ENCODE measurements at places on chromosomes 7 and 10. TPM values are rescaled to one million over a fixed set of nuclear protein-coding genes. Genes with fewer than 3 reads are reported as not detected.

The CFTR gene
- polyA plus RNA-seq: 0.09 TPM

The SORCS3 gene
- polyA plus RNA-seq: 0.01 TPM

The PRXL2A gene
- 46.0 TPM for polyA plus RNA-seq

The GPR15LG gene
- not detected for polyA plus RNA-seq

The OR6V1 gene
- not detected for polyA plus RNA-seq

The CPEB3 gene
- 4.9 TPM for polyA plus RNA-seq

The C7orf33 gene
- polyA plus RNA-seq: not detected

The TEX47 gene
- polyA plus RNA-seq: not detected

The FOXP2 gene
- polyA plus RNA-seq: 1.3 TPM

The IGFBP1 gene
- not detected for polyA plus RNA-seq

The CC2D2B gene
- 0.14 TPM for polyA plus RNA-seq

The MUC3A gene
- polyA plus RNA-seq: 3.5 TPM

The SPDYE2 gene
- 0.51 TPM for polyA plus RNA-seq

The TAS2R4 gene
- polyA plus RNA-seq: 0.03 TPM

The HYAL4 gene
- 0.03 TPM for polyA plus RNA-seq

The GJD4 gene
- polyA plus RNA-seq: 0.03 TPM

The ASZ1 gene
- not detected for polyA plus RNA-seq

The OR9A2 gene
- polyA plus RNA-seq: not detected

The SVOPL gene
- polyA plus RNA-seq: not detected

The TRIM50 gene
- polyA plus RNA-seq: 0.15 TPM

The ZNF503 gene
- 5.6 TPM for polyA plus RNA-seq

Measured in heart right ventricle (tissue), 16 donors.